CD4-positive, alpha-beta T cell treated with Interleukin-21 for 1 hour (primary cell): ENCODE measurements at places on chromosomes 2 and 18.

DNA sequence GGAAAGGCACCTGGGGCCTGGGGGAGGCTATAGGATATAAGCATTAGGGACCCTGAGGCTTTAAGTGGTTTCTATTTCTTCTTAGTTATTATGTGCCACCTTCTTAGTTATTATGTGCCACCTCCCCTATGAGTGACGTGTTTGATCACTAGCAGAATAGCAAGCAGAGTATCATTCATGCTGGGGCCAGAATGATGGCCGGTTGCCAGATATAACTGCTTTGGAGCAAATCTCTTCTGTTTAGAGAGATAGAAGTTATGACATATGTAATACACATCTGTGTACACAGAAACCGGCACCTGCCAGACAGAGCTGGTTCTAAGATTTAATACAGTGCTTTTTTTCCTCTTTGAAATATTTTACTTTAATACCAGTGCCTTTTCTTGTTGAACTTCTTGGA, 29.4 kb downstream of the LIPG start:
- no peak for DNase-seq

DNA sequence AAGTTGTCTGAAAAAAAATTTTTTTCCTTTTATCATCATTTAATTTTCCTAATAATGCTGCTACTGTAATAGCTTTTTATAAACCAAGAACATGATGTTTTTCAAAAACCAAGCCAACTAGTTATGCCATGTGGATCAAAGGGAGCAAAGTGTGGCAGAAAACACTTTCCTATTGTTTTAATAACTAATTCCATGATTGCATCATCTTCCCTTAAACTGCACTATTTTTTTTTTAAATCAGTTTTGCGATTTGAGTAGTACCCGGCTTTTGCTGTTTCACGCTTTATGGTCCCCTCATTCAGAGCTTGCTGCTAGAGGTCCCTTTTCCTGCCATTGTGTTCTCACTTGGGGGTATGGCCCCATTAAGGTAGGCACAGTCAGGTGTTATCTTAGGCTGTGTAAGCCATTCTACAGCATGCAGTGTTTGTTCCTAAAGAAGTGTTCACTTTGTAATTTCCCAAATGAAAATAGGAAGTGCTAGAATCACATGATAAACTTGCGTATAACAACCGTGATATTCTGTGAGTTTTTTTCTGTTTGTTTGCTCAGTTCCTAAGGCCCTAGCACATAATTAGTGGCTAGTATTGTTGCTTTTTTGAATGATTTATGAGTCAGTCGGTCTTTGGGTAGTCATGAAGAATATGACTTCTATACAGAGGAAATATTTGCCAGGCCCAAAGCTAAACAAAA, 225.8 kb downstream of the PTGR3 start:
- no peak for DNase-seq

DNA sequence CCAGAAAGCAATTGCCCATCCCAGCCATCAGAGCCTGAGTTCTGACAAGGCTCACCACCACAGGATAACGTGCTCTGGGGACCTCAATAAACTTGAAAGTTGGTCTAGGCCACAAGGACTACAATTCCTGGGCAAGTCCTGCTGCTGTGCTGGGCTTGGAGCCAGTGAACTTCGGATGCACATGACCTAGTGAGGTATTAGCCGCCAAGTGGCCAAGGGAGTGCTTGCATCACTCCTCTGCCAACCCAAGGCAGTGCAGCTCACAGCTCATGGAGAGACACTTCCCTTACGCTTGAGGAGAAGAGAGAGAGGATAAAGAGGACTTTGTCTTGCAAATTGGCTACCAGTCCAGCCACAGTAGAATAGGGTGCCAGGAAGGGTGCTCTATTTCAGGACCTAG, 219.6 kb downstream of the MBD2 start:
- DNase-seq = no peak

DNA sequence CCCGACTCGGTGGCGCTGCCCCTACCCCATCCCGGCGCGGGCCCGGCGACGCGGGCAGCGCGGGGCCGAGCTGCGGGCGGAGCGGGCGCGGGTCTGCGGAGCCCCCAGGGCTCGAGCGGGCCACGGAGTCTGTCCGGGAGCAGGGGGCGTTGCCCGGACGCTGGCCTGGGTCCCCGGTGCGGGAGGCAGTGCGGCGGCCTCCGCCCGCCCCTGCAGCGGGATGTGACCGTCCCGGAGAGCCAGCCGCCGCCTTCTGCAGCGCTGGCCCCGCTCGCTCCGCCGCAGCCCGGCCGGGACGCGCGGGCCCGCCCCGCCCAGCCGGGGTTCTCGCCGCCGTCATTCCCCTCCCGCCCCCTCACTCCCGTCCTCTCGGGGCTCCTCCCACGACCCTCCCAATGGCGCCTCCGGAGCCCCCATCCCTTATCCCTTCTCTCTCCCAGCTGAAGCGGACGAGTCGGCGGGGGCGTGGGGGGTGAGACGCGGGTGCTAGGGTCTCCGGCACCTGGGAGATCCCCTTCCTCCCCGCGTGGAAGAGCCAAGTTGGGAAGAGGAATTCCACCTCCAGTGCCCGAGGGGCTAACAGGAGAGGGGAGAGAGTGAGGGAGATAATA, at the start of gene FNDC4:
FNDC4 (minus strand) TSS at position 257 of the 611 bp plus-strand sequence. CDS start 521 bp downstream, outside the sequence.
- peak; percentile 23 for DNase-seq

GRCh38 chr2:150143087-150143536, 344.4 kb downstream of the RND3 start:
- no peak for DNase-seq

DNA sequence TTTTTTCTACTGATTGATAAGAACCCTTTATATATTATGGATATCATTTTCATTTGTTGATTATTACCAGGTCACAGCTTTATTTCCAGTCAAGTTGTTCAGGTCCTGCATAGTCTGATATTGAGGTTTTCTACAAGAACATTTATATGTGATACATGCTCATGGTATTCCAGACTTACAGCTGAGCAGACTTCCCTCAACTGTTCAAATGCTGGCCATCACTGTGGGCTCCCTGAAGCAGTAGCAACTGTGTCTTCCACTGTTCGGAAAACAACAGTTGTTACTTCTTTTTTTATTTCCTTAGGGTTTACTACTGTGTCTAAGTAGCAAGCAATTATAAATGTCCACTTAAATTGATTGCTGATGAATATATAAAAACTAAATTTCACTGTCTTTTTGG, 79.5 kb downstream of the DGKD start:
- DNase-seq = no peak

DNA sequence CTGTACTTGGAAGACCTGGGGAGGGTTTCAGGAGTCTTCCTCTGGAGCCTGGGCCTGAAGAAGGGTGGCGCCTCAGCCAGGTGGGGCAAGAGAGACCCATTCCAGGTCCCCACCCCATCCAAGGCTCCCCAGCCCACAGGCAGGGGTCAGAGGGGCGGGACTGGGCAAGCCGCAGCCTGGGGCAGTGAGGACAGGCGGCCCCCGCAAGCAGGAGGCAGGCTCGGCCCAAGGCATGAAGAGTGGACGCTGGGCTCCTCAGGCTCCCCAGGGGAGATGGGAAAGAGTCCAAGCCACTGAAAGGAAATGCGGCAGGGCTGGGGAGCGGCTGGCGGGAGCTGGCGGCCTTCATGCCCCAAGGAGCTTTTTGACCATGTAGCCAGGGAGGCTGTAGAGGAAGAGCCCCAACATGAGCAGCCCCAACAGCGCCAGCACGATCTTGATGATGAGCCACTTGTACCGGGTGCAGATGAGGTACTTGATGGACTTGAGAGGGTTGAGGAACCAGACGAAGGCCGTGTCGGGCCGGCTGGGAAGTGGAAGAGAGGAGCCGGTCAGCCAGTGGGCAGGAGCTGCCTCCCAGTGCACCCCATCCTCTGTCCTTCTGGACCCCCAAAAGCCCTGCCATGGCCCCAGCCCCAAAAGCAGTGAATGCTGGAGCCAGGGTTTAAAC, 20.1 kb downstream of the OTOF start:
- DNase-seq = no peak

DNA sequence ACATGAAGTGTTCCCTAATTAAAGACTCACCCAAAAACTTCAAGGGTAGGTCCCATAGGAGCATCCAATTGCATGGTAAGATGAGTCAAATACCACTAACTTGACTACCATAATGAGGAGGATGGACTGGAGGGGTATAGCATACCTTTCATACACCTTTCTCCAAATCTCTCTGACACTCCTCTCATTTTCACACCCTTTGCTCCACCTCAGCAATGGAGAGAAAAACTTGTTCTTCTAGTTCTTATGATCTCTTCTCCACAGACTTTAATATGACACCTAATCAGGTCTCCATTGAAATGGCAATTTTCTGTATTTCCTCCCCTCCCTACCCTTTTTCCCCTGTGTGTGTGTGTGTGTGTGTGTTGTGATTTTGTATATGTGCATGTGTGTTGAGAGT, 41.1 kb upstream of the MAP2 start:
- DNase-seq = no peak

- no peak for DNase-seq
Observed at GRCh38 chr2:189528617-189529016, 52.0 kb downstream of the SLC40A1 start.

DNA sequence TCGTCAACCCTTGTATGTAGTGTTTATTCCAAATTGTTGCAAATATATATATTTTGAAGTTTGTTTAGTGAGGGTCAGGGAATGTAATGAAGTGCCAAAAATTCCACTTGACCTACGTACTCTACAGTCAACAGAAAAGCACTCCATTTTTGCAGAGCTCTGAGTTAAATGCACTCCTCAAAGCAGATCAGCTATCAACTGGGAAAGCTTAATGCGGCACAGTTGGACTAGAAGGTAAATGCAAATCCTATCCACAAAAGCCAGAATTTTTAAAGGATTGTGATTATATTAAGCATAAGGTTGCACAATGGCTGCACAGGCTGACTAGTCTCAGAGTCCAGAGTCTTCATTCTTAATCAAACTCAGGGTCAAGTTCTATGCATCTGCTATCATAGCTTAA, 577.1 kb downstream of the ARHGAP15 start:
- no peak for DNase-seq

DNA sequence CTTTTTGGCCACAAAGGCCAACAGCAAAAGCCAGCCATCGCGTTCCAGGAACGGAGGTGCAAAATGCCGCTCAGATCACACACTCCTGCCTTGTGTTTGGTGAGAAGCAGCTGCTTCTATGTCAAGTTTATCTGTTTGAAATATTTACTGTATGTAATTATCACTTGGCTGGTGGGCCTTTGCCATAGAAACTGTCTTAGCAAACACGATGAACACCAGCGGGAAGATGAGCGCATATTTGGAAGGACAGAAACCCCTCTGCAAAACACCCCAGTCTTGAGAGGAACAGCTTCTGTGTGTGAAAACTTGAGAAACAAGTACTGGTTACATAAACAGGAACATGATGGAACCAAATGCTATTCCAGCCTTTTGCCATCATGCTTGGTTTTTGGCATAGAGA, 59.7 kb downstream of the SCG2 start:
- DNase-seq = no peak

- DNase-seq = peak; percentile 63
Observed at GRCh38 chr2:111702119-111702803, 181.7 kb downstream of the ANAPC1 start.

GRCh38 chr18:56919190-56919589, 227.7 kb upstream of the BOD1L2 start:
- DNase-seq = no peak

DNA sequence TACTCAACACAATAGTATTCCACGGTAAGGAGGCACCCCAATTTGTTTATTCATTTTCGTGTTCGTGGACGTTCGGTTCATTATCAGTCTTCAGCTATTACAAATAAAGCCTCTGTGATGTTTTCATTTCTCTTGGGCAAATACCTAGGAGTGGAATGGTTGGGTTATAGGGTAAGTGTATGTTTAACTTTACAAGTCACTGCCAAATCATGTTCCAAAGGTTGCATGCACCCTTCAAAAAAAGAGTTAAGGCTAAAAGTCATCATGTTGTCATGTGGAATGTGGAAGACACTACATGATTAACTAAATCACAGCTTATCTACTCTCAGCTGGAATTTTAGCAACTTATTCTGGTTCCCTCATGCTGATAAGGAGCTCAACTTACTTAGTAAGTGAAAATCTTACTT, 15.8 kb downstream of the INO80C start:
- no peak for DNase-seq

DNA sequence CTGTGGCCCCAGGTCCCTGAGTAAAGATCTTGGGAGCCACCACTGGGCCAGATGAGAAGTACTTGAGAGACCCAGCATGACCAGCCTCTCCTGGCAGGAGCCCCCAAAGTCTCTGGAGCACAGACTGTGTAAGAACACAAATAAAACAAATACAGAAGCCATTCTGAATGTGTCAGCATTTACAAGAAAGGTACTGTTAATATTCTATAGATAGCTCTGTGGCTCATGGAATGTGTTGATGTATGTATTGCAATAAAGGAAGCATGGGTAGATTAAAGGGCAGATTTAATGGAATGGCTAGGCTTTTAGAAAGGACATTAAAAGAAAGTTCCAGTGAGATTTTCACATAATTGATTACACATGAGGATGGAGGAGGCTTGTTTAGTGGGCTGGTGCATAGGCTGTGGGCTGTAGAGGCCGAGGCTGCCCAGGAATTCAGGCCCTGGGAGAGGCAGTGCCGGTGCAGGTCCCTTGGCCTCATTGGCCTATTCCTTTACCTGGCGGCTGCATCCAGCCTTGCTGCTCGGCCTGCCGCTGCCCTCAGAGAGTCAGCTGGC, 127.7 kb upstream of the DLX2 start:
- no peak for DNase-seq

GRCh38 chr2:108217211-108217610, 22.6 kb upstream of the SULT1C3 start:
- no peak for DNase-seq

DNA sequence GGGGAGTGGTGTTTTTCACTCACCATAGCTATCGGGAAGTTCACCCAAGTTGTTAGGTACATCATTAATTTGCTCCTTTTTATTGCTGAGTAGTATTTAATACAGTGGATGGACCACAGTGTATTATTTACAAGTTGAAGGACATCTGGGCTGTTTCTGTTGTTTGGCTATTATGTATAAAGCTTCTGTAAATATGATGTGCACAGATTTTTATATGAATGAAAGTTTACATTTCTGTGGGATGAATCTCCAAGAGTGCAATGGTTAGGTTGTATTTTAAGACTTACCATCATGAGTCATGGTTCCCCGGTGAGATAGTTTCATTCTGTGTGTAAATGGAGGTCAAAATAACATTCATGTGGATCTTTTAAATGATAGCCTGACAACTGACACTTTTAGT, 337.4 kb downstream of the PTPRM start:
- DNase-seq = no peak

DNA sequence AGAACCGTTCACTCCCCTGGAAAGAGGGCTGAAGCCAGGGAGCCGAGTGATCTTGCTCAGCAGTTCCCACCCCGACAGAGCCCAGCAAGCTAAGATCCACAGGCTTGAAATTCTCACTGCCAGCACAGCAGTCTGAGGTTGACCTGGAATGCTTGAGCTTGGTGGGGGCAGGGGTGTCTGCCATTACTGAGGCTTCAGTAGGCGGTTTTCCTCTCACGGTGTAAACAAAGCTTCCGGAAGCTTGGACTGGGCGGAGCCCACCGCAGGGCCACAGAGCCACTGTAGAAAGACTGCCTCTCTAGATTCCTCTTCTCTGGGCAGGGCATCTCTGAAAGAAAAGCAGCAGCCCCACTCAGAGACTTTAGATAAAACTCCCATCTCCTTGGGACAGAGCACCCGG, 180.8 kb downstream of the WDR7 start:
- no peak for DNase-seq

- no peak for DNase-seq
Observed at GRCh38 chr2:103667335-103667884, 905.6 kb downstream of the TMEM182 start.

GRCh38 chr2:45675263-45675812, 23.9 kb downstream of the PRKCE start:
- no peak for DNase-seq

- DNase-seq = peak; percentile 34
Observed at GRCh38 chr18:48949606-48950535, 894 bp downstream of the SMAD7 start.

GRCh38 chr18:9103376-9103873, 926 bp downstream of the NDUFV2 start:
- DNase-seq = peak; percentile 56
